ENCODE measurements at places on chromosomes 3 and 15.

DNA sequence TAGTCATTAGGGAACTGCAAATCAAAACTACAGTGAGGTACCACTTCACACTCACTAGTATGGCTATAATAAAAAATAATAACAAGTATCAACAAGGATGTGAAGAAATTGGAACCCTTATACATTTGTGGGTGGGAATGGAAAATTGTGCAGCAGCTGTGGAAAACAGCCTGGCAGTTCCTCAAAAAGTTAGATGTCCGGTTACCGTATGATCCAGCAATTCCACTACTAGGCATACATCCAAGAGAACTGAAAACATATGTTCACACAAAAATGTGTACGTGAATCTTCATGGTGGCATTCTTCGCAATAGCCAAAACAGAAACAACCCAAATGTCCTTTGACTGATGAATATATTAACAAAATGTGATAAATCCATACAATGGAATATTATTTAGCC, 187.9 kb upstream of the LYSMD4 start:
- DNase-seq, result peak; percentile 83

- DNase-seq, result no peak
These were observed 390.4 kb downstream of the ZBTB20 start for GRCh38 chr3:114756506-114757279.

GRCh38 chr3:72120806-72121778, 336.1 kb upstream of the PROK2 start:
- no peak for DNase-seq

- no peak for DNase-seq
These were observed 8.9 kb downstream of the LMOD3 start for GRCh38 chr3:69113536-69113935.

DNA sequence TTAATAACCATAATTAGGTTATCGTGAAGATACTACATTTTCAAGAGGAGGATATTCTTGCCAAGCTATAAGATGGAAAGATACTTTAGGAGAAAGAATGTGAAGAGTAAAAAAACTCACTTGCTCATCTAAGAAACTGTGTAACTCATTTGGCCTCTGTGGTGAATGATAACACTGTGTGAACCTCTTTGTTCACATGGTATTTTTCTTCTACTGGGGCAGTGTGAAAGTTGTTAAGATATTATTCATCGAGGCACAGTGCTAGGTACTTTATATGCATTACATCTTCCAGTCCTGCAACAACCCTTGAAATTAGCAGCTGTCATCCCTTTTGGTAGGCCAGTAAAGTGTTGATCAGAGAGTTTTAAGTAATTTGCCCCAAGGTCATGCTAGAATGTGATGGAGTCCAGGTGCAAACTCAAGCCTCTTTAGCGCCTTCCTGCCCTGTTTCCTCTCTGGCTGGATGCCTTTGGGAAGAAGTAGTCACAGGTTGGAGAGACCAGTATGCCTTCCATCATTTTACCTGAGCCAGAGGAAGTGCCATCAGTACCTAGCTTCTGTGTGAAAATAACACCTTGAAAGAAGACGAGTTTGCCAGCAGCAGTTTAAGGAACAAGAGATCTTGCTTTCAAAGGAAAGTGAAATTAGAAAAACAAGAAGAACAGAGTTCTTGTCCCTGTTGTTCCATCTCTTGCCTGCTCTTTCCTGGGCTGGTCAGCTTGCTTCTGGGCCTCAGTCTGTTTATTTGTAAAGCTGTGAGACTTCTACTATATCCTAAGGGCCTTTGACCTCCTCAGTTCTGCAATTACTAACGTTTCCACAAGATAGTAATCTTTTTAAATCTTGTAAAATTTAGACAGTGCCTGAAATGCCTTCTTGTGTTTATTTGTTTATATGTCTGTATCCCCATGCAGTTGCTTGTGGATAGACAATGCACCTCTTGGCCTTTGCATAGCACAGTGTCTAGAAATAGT, 179.3 kb downstream of the FNDC3B start:
- no peak for DNase-seq

DNA sequence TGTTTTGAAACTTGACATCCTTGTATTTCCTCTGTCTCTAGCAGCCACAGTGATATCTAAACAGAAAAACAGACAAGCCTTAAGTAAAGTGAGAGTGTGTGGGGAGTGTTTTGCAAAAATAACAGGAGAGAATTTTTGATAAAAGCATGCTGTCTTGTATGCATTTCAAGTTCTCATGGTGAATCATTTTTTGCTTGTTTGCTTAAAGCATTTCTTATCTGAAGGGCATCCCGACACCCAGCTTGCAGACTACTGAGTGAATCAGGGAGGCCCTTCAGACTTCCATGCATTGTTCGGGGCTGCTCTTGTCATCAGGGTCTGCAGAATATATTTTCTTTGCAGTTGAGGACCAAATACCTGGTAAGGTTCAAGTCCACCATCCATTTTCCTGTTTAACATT, 8.5 kb downstream of the CGNL1 start:
- no peak for DNase-seq

Data from muscle of arm (tissue), 14 donors.